ENCODE measurements at places on chromosomes 3 and 15. TPM values are rescaled to one million over a fixed set of nuclear protein-coding genes. Genes with fewer than 3 reads are reported as not detected.

The SLCO2A1 gene
- total RNA-seq = 0.43 TPM

- DNase-seq = no peak
Observed at GRCh38 chr15:60391722-60392315, 6.0 kb downstream of the ANXA2 start.

DNA sequence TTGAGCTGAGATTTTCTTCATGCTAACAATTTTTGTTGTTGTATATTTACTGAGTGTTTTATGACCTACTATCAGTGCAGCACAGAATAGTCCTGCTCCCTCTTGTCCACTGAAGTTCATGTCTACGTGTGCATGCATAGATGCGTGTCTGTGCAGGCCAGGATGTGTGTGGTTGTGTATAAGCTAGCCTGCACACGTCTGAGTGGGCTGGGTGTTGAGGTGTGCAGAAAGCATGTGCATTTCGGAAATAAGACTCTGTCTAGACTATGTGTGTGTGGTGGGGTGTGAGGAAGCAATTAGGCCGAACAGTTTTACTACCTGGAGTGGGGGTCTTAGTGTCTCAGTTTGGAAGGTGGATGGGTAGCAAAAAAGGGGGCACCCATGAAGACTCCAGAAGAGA lies 39.2 kb downstream of the ATP2B2 start:
- DNase-seq = no peak

DNA sequence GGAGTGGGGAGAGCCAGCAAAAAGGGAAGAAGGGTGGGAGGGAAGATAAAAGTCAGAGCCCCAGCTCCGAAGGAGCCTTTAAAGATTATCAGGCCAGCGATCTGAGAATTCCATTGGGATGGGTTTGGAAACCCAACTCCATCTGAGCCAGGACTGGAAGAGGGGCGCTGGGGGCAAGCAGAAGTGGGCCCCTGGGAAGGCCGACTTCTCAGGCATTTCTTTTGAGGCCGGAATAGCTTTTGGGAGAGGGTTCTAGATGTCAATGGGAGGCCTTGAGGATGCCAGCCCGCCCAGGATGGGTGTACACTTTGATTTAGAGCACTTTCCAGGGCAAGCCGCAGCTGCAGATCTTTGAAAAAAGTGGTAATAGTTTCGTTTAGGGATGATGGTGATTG lies 6.6 kb upstream of the SOX2 start:
- no peak for DNase-seq
